ENCODE measurements at places on chromosomes 6 and 20.

- DNase-seq: no peak
Observed at GRCh38 chr6:121497970-121498375, 62.5 kb downstream of the GJA1 start.

DNA sequence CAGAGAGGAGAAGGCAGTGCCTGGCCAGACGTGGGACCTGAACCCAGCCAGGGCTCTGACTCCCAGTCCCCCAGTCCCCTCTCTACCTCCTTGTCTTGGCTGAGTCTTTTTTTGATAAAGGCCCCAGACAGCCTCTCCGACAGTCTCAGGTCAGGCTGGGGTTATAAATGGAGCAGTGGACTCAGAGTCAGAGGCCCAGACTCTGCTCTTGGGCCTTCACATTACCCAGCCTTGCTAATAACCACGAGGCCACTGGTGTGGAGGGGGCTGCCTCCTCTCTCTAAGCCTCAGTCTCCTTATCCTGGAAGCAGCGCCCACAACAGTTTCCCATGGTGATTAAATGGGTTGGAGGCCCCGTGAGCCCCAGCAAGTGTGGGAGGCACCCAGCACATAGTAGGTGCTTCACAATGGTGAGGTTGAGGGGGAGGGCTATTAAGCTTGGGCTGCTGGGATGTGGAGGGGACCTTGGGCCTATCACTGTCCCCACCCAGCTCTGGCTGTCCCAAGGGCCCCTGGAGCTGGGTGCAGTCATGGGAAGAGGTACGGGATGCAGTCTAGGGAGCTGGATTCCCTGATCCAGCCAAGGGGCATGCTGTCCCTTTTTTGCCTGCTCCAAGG lies 35.7 kb downstream of the TGM2 start:
- no peak for DNase-seq

DNA sequence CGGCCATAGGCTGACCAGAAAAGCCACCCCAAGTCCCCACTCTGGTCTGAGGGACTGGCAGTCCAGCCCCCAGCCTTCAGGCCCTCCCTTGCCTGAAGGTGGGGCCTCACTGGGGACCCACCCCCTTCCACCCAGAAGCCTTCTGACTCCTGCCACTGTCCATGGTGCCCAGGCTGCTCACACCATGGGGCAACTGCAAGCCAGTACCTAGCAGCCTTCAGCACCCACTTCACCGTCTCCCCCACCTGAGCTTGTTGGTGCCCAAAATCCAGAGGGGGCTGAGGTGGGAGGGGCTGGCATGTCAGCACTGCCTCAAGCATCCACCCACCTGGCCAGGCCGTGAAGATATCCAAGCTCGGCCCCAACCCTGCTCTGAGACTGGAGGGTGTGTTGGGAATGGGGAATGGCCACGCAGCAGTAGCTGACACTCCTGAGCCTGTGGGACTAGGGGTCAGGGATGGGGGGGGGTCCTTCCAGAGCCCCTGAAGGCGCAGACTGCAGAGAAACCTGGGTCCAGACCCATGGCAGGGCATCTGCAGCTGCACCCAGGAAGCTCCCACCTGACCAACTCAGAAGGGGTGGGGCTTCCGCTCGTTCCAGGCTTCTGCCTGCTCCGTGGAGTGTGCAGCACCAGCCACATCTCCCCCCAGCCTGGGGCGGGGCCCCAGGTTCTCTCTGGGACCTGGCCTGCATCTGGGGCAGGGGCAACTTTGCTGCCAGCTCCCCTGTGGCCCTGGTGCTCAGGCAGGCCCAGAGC lies 942.1 kb upstream of the EPHA7 start:
- DNase-seq: no peak

GRCh38 chr6:10759884-10760329 lies 12.3 kb downstream of the TMEM14B start:
- peak; percentile 92 for DNase-seq

DNA sequence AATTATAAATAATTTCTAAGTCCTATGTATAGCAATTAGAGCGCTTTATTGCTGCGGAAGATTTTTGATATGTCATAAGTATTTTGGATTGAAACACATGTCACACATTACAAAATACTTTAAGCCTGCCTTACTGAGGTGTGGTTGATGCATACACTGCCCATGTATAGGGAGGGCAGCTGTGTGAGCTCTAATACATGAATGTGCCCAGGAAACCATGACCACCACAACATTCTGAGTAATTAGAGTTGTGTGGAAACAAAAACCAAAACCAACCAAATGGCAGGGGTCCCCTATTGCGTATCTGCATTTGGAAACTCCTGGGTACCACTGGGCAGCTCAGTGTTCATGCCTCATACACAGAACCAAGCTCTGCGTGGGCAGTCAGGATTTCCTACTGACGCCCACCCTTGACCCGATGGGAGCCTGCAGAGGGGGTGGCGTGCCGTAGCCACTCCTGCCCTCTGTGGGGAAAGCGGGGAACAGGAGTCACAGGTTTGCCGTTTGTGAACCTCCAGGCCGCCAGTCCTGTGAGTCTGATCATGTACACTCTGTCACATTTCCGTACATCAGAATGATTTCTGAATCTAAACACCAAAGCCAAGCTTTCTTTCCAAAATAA lies 50.9 kb upstream of the PDE10A start:
- DNase-seq: no peak

DNA sequence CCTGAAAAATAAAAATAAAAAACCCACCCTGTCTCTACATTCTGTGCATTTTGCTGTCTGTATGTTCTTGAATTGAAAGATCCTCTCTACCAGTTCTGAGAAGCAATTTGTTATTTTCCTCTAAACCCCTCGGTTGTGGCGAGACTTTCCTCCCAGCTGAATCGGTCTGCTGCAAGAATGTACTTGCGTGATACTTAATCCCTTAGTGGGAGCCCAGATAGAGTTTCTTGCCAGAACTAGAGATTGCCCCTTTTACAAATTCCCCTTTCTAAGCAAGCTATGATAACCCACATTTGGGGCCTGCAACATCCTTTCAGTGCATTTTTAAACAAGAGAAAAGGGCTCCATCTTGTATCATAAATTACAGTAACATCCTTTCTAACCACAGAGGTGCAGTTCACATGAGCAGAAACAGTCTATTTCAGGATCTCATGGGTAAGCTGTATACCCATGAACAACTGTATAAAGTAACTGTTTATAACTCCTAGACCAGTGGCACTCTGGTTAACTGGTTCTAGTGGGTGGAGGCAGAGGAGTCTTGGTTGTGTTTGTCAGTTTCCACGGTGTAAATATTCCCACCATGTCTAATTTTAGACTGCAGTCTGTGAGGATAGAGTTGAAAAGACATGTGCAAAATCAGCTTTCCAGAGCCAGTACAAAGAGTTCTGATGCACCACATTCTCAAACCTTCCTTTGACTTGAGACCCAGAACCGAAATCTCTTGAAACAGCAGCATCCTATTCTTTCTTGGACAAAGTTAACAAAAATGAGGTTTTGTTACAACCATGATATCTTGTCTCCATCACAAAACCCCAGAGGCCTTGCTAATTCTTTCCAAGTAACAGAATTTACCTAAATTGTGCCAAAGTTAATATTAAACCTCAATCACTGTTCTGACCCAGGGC lies 113.1 kb upstream of the ZNF217 start:
- peak; percentile 16 for DNase-seq

GRCh38 chr20:55052459-55052858 lies 577.1 kb downstream of the DOK5 start:
- DNase-seq: no peak

DNA sequence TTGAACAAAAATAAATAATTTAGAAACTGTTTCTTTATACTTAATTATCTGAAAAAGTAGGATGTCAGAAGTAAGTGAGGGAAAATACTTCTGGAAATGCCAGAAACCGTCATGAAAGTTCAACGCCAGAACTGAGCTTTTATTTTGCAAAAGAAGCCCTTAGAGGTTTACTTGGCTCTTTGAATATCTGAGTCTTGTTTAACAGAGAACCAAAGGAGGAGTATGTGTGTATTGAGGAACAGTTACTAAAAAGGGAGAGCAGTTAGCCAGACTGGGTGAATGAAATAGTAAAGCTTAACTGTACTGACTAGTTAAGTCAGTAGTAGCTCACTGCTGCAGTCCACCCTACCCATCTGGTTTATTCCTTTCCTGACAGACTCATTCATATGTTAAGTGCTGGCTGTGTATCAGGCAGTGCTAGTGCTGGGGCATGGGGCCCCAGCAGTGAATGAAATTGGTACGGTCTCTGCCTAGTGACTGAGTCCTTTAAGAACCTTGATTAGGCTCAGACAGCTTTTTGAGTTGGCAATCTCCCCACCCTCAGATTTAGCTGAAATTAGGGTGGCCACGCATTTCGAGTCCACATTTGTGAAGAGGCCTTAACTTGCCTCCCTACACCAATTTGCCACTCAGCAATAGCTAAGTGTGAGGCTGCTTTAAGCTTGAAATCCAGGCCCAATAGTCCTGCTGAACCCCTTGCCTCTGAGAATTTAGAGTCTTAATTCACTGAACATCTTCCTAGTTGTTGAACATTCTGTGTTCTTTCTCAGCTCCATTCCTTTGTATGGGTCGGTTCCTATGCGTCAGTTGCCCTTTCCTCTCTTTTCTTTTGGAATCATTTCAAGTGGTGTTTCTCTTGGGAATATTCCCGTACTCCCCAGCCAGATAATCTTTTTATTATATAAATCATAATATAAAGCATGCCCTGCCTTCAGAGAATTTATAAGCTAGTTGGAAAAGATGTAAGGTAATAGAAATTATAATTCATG lies 20.2 kb downstream of the MAP3K4 start:
- peak; percentile 35 for DNase-seq
